ENCODE measurements at places on chromosomes 5 and 9.

GRCh38 chr5:148809781-148810524, 16.5 kb upstream of the ADRB2 start:
- no peak for DNase-seq

GRCh38 chr5:105806596-105806995, 1864.1 kb downstream of the EFNA5 start:
- no peak for DNase-seq

- no peak for DNase-seq
Measured at GRCh38 chr9:14366076-14366475, 52.1 kb upstream of the NFIB start.

DNA sequence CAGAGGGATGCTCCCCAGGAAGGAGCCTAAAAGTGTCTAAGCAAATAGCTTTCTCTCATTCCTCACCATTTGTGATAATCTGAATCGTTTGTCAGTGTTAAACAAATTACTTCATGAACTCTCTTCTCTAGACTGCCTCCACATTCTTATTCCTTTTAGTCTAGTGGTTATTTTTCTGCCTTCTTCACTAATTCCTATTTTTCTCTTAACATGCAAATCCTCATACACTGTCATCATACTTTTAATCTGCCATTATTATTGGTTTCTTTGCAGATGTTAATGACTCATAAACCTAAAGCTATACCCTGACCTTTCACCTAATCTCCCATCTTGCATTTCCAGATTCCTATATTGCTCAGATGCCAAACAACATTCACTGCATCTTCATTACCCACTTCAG, 428.9 kb downstream of the EFNA5 start:
- no peak for DNase-seq

DNA sequence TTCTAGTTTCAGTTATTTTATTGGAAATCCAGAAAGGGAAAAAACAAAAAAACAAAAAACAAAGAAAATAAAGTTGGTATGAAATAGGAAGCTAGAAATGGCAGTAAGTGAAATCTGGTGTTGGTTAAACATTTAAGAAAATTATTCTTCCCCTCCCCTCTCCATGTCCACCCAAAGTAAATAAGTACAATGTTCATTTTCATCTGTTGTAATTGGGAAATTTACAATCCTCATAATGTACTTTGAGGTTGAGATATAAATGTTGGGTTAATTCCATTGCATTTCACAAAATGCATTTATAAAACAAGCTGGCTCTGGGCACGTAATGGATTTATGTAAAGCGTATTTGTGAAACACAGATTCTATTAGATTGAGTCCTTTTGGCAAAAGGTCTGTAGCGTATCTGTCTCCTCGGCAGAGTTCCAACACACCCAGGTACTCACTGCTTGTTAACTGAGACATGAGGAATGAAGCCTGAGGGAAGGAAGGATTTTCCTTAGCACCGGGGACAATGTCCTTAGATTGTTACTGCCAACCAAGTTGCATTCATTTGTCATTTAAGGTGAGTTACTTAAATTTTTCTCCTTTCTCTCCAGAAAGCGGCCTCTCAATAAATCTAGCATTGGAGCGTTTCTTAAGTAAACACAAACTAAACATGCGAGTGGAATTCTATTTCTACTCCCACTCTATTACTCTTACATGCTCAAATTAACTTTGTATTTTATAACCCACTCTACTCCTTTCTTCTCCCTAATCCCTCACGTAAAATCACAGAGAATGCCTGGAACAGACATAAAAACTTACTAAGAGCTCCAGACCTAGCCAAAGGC, 912.3 kb upstream of the WWC1 start:
- DNase-seq: no peak

DNA sequence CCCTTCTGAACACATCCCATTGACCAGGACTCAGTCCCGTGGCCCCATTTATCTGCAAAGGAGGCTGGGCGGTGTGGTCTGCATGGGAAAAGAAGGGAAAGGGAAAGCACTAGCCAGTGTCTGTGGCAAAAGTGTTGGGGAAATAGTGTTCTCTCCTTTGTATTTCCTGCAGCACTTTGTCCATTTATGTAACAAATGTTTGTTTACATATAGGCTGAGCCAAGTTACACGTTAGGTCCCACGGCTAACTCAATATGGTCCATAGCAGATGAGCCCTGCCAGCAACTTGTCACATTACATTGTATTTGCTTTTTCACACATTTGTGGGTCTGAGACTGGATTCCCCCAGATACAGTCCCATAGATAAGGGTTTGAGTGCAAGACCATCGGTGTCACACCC, 260.5 kb downstream of the MSX2 start:
- no peak for DNase-seq

DNA sequence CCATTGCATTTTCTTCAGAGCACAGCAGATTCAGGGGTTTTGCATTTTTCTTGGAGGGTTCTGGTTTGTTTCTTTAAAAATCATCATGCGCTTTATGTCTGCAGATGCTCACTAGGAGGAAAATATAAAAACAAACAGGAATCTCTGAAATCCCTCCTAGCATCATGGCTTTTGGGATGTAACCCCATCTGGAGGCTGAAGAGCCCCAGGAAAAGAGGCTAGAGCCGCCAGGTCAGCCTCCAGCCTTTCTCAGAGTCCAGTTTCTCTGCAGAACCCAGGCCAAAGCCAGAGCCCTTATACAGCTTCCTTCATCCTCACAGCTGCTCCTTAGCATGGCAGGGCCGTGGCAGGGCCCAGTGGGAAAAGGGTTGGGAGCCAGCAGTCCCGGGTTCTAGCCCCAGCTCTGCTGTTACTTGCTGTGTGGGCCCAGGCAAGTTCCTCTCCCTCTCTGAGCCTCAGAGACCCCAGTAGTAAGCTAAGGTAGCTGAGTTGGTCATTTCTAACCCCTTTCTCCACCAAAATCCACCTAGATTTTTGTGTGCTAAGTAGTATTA, 62.1 kb downstream of the PAX5 start:
- DNase-seq: no peak

DNA sequence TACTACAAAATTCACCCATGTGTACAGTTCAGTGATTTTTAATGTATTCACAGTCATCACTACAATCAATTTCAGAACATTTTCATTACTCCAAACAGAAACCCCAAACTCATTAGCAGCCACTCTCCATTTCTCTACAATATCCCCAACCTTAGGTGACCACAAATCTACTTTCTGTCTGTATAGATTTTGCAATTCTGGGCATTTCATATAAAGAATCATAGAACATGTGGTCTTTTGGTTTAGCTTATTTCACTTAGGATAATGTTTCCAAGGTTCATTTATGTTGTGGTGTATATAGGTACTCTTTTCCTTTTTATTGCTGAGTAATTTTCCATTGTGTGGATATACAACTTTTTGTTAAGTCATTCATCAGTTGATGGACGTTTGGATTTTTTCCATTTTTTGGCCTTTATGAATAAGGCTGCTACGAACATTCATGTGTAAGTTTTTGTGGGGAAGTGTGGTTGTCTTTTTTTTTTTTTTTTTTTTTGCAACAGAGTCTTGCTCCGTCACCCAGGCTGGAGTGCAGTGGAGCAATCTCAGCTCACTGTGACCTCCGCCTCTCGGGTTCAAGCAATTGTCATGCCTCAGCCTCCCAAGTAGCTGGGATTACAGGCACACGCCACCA, 54.5 kb downstream of the DOCK8 start:
- DNase-seq: no peak

- no peak for DNase-seq
Measured at GRCh38 chr9:121914604-121915303, 178.4 kb downstream of the TTLL11 start.

DNA sequence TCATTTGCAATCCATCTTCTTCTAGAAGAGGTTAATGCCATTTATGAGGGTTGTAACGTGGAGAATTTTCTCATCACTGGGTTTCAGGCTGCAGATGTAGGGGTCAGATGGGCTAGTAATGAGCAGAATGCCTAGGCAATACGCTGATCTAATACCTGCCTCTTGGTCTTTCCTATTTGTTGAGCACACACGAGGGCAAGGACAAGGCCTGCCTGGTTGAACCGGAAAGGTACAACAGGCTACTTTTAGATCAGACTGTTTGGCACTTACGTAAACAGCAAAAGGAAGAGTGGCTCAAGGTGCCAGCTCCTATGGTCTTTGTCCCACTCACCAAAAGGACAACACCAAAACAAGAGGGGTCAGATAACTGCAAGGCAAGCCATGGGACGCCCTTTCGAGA, 24.0 kb upstream of the GNE start:
- no peak for DNase-seq

DNA sequence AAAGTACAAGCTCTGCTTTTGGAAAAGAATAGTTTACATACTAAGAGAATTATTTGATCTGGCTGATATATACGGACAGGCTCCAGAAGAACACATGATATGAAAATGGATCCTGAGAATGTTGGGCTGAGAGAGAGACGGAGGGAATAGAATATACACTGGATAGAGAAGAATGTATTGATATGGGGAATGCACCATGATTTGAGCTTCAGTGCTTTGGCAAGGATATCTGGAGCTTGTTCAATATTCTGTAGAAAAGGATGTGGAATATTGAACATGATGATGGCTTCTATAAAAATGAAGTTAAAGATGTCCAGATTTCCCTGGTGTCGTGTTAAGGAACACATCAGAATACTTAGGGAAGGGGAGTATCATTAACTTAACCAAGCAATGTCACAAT, 280.5 kb upstream of the VLDLR start:
- DNase-seq: no peak

DNA sequence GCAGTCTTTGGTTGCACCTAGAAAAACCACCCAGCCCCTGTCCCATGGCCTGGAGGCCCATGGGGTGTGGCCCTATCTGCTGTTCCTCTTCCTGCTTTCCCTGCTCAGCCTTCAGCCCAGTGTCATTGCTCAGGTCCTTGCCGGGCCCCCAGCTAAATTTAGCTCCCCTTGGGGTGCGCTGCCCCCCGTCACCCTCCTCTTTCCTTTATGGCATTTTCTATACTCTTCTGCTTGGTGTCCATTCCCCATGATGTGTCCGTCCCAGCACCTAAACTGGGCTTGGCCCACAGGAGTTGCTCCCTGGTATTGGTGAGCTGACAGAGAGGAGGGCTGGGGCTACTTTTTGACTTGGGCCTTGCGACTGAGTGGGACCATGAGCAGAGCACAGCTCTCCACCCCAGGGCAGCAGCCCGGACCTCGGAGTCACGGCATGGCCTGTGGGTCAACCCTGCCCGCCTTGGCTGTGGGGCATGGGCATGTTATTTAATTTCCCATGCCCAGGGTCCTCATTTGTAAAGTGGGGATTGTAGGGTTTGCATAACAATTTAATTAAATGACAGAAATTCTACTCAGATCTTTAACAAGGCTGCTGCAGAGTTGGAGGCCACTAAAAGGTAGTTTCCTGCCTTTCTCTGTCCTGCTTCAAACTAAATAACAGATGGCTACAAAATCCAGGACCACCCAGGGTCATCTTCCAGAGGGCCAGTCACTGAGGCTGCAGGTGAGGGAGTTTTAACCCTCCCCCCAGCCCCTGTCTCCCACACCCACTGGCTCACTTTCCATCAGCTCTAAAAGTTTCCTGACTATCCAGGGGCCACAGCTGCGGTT, 98.2 kb downstream of the DAP start:
- DNase-seq: no peak

DNA sequence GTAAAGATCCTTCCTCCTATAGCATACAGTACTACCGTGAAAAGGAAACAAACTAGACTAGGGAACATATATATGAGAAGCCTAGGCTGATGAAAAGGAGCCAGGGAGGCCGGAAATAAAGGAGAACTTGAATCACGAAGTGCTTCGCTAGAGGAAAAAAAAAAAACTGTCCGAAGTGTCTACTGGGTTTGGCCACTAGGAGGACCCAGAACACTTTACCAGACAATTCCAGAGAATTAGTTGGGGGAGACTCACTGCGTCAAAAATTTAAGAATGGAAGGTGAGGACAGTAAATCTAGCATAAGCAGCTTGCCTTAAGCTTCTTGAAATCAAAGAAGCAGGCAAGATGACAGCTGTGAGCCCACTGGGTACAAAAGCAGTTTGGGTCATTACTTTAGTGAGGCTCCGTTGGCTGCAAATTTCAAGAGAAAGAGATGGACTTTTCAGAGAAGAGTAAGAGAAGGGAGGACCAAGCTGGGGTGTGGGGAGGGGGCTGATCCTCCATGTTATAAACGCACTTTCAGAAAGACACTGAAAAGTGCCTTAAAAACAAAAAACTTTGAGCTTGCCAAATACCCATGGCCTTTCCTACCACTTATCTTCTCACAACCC, 47.4 kb downstream of the P4HA2 start:
- DNase-seq: no peak
